ENCODE measurements at places on chromosomes 5 and 9.
A peak's percentile ranks its signal among the peaks of the same experiment; 100 is the strongest.

- DNase-seq: no peak
Observed at GRCh38 chr9:111098093-111098492, 59.8 kb upstream of the LPAR1 start.

- peak; percentile 53 for DNase-seq
Observed at GRCh38 chr9:17063535-17064135, 71.2 kb upstream of the CNTLN start.

GRCh38 chr9:83070261-83070660, 7.3 kb upstream of the RASEF start:
- peak; percentile 13 for DNase-seq

DNA sequence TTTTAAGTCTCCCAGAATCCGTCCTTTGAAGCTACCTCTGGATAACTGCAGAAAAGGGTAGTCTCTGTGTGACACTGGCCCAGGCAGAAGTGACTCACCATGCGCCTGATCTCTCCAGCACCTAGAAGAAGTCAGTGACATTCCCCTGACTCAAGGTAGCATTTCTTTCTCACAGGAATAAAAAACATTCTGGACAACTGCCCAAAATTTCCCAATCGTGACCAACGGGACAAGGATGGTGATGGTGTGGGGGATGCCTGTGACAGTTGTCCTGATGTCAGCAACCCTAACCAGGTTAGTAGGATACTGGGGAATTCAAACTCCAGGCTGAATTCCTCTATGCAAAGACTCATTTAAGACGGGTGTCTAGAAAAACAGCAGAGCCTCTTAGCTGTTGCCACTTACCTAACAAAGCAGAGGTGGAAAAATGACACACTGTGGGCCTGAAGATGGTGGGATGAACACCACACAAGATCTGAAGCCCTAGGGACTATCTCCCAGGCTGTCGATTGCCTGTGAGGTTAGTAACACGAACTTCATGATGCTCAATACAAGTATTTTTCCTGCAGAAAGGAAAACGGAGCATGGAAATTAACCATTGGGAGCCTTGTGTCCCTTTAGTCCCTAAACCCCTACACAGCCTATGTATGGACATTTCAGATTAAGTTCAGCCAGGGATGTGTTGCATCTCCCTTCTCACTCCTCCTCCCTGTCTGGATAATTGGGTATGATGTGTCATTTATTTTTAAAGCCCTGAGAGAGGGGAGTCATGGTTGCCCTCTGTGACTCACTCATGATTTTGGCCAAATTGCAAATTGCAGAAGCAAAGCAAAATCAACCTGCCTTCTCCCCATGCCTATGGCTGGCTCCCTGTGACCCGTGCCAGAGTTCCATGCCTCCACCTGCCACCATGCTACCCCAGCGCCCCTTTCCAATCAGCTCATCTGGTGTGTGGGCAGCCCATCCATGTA, 37.2 kb downstream of the THBS4 start:
- no peak for DNase-seq

- no peak for DNase-seq
Observed at GRCh38 chr9:18741945-18742344, 268.0 kb downstream of the ADAMTSL1 start.

DNA sequence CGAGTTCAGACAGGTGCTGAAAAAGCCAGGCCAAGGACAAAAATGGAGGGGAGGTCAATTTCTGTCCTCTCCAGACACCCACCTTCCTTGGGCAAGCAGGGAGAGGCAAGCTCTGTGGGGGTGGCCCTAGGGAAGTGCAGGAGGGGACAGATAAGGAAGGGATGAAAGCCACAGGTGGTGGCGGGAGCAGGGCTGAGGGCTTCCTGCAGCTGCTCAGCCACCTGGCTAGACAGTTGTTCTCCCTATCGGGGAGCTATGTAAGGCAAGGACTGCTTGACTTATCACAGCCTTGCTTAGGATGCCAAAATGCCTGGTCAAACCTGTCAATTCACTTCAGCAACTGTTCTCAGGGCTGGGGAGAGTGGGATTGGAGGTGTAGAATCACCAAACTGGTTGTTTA, 266.1 kb downstream of the ZSWIM6 start:
- DNase-seq: no peak

- DNase-seq: no peak
Observed at GRCh38 chr9:70119786-70120185, 76.1 kb downstream of the MAMDC2 start.

GRCh38 chr5:118441956-118442355, 546.4 kb downstream of the DTWD2 start:
- DNase-seq: no peak

DNA sequence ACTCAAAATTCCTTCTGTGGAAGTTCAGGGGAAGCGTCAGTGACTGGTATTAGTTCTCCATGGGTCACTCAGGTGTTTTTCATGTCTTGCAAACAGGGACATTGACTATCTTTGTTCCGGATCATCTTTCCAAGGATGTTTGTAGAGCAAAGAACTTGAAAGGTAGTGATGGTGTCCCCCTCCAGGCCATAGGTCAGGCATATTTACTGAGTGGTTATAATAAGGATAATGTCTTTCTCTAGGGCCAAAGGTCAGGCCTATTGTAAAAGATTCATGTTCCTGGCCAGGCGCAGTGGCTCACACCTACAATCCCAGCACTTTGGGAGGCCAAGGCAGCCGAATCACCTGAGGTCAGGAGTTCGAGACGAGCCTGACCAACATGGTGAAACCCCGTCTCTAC, 614.8 kb downstream of the KIF4B start:
- no peak for DNase-seq

DNA sequence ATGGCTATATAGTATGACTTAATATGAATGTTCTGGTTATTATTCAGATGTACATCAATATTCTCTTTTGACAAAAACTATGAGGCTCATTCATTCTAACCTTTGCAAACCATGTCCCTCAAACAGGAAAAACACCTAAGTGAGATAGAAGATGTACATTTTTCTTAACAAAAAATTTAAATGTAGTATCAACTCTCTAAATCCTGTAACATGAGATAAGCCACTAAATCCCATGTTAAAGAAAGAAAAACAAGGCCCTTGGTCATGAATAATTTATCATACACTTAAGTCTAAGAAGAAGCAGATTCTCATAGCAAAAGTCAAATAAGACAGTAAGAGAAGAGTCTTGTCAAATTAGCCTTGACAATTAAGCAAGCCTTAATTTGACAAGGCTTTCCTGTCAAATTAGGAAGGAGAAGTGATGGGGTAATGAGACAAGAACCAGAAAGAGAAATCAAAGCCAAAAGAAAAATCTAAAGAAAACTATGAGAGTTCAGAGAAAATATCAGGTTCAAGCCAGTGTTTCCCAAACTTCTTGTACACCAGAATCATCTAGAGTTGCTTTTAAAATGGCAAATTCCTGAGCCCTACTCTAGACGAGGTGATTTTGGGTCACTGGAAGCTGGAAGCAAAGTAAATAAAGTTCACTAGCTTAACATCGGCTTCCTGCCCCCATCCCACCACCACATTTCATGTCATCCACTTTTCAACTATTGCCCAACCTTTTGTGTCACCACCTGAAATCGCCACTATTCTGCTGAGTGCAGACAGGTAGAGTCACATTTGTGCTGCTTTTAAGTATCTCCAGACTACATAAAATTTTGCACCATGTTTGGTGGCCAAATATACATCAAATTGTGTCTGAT, 76.5 kb downstream of the NR6A1 start:
- no peak for DNase-seq

DNA sequence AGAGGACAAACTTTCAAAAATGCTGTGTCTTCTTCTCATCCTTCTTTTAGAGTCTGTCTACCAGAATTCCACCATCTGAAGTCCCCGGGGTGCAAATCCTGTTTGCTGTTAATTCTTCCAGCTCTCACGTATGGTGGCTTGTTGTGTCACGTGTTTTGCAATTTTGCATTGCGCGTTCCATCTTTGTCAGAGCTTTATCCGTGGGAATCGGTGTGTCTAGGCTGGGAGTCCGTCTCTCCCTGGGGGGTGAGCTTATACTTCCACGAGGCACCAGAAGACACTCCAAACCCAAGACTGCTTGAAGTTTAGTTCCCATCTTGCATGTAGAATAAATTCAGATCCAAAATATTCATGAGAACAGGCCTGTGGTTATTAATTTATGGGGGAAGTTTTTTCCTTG, 6.1 kb upstream of the FIBCD1 start:
- DNase-seq: no peak

DNA sequence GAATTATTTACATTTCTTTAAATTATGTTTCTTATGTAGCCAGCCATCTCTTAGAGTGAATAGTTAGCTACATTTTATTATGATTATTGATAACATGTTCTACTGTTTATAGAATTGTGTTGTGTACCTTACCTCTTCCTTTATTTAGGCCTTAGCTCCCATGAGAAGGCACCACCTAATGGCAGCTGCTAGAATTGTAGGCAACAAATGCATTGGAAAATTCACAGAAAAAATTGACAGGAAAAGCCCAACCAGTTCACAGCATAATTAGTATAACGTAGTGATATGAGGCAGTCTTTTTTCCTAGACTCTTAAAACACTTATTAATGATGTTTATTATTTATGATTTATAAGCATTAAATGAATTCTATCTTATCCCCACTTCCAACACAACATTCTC, 175.8 kb downstream of the WDR70 start:
- peak; percentile 23 for DNase-seq

DNA sequence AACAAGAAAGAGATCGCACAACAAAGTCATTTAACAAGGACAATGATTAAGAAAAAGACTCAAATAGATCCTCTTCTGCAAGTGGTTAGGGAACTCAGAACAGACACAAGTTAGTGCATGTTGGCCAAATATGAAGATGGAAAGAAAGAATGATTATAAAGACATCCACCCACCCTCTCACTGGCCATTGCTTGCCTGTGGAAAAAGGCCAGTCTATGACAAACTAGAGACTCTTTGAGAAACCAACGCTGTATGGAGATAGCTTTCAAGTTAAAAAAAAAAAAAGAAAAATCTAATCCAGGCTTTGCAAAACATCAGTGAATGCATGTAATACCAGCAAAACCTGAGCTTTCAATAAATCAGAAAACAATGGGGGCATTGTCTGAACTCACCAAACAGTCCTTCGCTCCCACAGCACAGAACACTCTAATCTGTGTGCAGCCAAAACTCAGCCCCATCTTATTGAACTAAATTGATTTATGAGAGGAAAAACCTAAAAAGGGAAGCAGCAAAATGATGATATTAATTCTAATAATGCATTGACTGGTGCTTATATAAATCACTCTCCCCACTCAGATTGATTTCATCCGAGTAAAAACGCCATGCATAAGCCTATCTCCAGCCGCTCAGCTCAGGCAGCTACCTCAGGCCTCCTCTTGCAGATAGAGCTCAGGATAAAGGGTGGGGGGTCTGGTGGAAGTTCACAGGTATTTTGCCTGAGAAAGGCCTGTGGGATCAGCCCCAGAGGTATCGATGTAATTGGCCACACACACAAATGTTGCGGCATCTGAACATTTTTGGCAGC, 547.1 kb downstream of the CCDC171 start:
- no peak for DNase-seq

- no peak for DNase-seq
Observed at GRCh38 chr9:91825422-91825821, 124.6 kb downstream of the ROR2 start.

GRCh38 chr5:115524199-115524847, 20.3 kb downstream of the FEM1C start:
- DNase-seq: no peak

DNA sequence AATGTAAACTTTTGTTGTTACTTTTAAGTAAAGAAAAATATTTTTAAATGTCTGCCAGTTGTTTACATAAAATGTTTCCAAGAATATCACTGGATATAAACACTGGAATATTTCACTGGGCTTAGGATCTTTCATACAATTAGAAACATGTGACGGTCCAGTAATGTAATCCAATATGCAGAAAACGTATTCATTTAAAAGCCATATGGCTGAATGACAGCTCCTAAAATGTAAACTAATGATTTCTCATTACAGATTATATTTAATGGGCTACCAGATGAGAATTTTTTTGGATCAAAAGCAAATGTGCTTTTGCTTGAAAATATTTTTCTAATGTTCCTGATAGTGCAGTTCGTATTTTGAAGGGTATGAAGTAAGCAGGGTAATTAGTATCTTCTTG, 124.3 kb downstream of the TTC39B start:
- DNase-seq: no peak

- DNase-seq: peak; percentile 15
Observed at GRCh38 chr5:91072881-91073280, 310.2 kb downstream of the ARRDC3 start.

DNA sequence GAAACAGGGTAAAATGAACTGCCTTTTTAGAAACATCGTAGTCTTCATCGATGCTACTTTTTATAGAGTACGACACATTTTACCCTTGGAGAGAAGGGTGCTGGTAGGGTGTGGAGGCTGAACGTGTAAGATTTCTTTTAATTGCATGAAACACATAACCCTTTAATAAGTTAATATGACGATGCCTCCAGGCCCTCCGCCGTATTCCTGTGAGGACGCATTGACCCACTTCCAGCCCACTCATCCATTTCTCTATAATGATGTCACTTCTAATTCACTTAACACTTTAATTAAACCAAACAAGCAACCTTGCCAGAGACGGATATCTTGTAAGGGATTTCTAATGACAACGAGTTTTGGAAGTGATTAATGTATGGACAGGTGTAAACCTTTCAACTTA, 158.7 kb downstream of the IRX2 start:
- DNase-seq: no peak

DNA sequence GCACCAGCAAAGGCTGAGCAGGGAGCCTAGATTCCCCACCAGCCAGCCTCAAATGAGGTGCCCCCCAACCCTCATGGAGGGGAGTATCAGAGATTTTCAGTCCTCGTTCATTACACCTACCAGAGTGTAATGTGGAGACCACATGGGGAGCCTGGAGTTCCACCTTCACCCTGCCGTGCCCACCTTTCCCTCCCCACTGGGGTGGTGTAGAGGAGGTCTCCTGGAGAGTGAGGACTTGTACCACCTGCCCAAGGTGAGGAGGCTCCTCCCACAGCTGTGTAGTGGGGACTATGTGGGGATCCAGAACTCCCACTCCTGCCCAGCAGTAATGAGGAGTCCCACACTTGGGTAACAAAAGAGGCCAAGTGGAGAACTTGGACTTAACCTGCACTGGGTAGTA, 221.8 kb downstream of the SAXO1 start:
- DNase-seq: no peak

DNA sequence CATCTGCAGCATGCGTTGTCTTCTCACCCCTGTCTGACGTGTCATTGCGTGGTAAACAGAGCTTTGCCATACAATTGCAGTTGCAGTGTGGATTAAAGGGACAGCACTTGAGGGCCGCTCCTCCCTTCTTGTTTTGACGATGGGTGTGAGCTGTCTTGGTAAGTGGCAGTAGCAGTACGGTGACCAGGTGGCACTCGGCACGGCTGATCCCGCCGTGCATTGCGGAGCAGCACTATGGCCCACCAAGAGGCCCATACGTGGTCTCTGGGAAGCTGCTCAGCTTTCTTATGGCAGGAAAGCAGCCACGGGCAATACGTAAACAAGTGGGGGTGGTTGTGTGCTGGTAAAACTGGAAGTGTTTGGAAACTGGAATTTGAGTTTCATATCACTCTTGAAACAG, 25.1 kb downstream of the EHMT1 start:
- no peak for DNase-seq

GRCh38 chr9:120935383-120935857, 8.8 kb upstream of the TRAF1 start:
- DNase-seq: peak; percentile 83

GRCh38 chr5:120098902-120099535, 365.1 kb upstream of the PRR16 start:
- no peak for DNase-seq

Measured in AG08396 (cell line).